Mammary microvascular endothelial cell (primary cell): ENCODE measurements at places on chromosomes 12 and 14. TPM values are rescaled to one million over a fixed set of nuclear protein-coding genes. Genes with fewer than 3 reads are reported as not detected.

SYCP3 gene
- total RNA-seq: not detected in 2 replicates

CCDC175 gene
- not detected in 2 replicates for total RNA-seq

SYNE3 gene
- total RNA-seq: 15.8 and 21.6 TPM in 2 replicates

KRT83 gene
- total RNA-seq: not detected in 2 replicates

PLA2G1B gene
- not detected in 2 replicates for total RNA-seq

EFCAB11 gene
- total RNA-seq: 4.1 and 10.8 TPM in 2 replicates

GZMB gene
- not detected in 2 replicates for total RNA-seq

GRIP1 gene
- not detected in 2 replicates for total RNA-seq

TOMM20L gene
- not detected in 2 replicates for total RNA-seq
